Sigmoid colon (tissue), 7 donors: ENCODE measurements at places on chromosomes 5 and 9. TPM values are rescaled to one million over a fixed set of nuclear protein-coding genes. Genes with fewer than 3 reads are reported as not detected.

DNA sequence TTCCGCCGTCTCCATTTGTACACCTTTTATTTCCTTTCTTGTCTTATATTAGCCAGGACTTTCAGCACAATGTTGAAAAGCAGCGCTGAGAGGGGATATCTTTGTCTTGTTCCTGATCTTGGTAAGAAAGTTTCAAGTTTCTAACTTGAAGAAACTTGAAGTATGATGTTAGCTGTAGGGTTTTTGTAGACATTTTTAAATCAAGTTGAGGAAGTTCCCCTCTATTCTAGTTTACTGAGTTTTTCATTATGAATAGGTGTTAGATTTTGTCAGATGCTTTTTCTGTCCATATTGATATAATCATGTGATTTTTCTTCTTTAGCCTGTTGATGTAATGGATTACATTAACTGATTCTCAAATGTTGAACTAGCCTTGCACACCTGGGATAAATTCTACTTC lies 425.7 kb downstream of the PIK3R1 start:
- DNase-seq = no peak

- DNase-seq = no peak
Observed at GRCh38 chr5:139385061-139386049, 2.3 kb upstream of the SLC23A1 start.

LPAR1 gene
- total RNA-seq = 34.9 TPM

GRCh38 chr5:59062986-59063683 lies 480.3 kb downstream of the RAB3C start:
- DNase-seq = no peak

DNA sequence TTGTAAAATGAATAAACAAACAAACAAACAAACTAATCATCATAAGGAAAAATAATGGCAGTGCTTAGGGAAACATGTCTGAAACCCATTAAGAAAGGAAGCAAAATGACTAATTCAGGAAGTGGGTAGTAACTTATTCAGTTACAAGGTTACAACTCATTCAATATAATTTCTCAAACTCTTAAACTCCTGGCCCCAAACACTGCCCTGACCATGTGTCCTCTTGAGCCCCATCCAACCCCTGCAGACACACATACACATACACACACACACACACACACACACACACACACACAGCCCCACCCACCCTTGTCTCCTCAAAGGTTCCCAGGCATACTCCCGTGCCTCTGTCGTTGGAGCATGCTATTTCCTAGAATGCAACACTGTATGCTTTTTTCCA lies 193.9 kb downstream of the SEC61B start:
- DNase-seq = no peak

PCDHA4 gene
- 1.1 TPM for total RNA-seq

- DNase-seq = peak; percentile 64
Observed at GRCh38 chr5:180648658-180649296, 623 bp downstream of the FLT4 start.

UBQLN1 gene
- total RNA-seq = 96.1 TPM

- DNase-seq = no peak
Observed at GRCh38 chr5:90015584-90016018, 394.0 kb downstream of the CETN3 start.

- no peak for DNase-seq
Observed at GRCh38 chr5:175470781-175471180, 7.6 kb upstream of the SFXN1 start.

- DNase-seq = no peak
Observed at GRCh38 chr9:120362446-120362845, 217.5 kb downstream of the CDK5RAP2 start.

- DNase-seq = no peak
Observed at GRCh38 chr9:71692337-71692736, 76.0 kb downstream of the CEMIP2 start.

FOXD4L3 gene
- not detected for total RNA-seq

DNA sequence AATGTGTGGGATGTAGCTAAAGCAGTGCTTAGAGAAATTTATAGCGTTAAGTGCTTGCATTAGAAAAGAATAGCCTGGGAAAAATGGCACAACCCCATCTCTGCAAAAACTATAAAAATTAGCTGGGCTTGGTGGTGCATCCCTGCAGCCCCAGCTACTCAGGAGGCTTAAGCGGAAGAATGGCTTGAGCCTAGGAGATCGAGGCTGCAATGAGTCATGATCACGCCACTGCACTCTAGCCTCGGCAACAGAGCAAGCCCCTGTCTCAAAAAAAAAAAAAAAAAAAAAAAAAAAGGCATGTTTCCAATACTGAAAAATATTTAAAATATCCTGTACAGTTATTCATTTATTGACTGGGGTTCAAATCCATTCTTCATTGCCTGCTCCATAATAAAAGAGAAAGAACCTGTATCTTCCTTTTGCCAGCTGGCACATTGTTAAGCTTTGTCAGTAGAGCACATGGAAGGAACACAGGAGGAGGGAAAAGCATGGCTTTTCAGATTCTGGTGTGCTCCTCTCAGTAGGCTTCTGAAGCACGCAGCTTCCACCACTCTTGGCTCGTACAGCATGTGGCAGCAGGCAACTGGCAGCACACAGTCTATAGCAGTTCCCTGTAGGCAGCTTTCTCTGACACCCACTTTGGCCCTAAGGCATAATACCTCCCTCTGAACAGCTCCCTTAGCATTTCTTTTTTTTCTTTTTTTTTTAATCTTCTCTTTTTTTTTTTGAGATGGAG lies 73.5 kb downstream of the TRIM36 start:
- no peak for DNase-seq

- no peak for DNase-seq
Observed at GRCh38 chr5:168602517-168602916, 23.3 kb upstream of the PANK3 start.

DNA sequence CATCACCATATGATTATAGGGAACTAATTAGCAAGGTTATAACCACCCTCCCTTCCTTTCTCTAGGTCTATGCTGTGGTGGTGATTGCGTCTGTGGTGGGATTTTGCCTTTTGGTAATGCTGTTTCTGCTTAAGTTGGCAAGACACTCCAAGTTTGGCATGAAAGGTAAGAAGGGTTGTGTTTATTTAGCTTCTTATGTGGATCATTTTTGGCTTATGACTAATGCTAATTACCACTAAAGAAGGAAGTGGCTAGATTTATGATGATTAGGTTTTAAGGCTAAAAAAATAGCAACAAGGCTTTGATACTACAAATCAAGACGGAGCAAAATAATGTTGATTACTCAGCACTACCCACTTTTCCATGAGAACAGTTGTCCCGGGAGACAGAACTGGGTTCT lies 82.4 kb downstream of the NTRK2 start:
- DNase-seq = no peak

RNF183 gene
- not detected for total RNA-seq

- no peak for DNase-seq
Observed at GRCh38 chr9:16628413-16628812, 242.1 kb downstream of the BNC2 start.

- no peak for DNase-seq
Observed at GRCh38 chr9:2159521-2160454, 144.6 kb downstream of the SMARCA2 start.

- no peak for DNase-seq
Observed at GRCh38 chr5:92945605-92946097, 635.4 kb downstream of the NR2F1-AS1 start.

DNA sequence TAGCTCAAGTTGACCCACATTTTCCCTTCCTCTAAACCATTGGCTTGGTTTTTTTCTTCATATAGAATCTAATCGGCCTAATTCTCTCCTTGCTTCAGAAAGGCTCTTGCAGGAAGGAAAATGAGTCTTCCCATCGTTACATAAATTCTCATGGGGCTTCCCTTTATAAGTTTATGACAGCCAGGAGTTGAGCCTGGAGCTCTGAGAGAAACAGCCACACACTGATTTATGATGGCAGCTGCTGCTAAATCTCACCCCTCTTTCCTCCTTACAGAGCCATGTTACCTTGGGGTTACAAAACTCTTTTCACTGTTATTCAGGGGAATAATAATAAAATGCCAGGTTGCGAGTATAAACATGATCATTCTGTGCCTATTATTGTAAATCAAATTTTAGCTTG lies 5.2 kb upstream of the RNF14 start:
- no peak for DNase-seq
